ENCODE measurements at places on chromosomes 12 and 14.

GRCh38 chr12:118055865-118056773 is 4.9 kb downstream of the WSB2 start:
- DNase-seq: no peak

- no peak for DNase-seq
These were observed 49.6 kb downstream of the RFLNA start for GRCh38 chr12:124344526-124344925.

DNA sequence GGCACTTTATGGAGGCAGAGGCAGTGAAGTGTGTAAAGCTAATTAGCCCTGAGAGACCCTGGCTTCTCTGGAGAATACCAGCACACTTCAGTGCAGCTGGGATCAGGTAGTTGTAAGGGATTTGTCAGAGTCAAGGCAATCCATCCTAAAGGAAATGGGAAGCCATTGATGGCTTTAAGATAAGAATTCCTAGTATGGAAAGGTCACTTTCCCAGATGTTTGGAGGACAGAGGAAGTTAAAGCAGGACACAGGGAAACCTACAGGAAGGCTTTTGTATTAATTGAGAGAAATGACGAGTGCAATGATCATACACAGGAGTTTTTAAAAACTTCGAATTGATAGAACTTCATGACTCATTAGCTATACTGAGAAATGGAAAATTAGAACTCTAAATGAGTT is 254.4 kb downstream of the SLC16A7 start:
- no peak for DNase-seq

DNA sequence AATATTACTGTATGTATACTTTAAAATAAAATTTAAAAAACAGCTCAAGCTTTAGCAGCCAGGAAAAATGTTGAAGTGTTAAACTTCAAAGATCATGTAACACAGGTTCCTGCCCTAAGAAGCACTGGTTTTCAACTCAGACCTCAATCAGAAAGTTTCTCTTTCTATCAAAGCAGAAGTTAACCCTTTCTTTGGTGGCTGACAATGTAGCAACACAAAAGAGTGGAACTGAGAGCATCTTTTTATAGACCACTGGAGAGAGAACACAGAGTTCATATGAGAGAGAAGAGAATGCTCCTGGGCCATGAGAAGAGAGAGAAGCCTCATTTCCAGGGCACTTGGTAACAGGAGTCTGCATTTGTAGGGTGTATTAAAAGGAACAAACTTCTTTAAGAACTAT is 42.2 kb upstream of the KTN1 start:
- DNase-seq: no peak

DNA sequence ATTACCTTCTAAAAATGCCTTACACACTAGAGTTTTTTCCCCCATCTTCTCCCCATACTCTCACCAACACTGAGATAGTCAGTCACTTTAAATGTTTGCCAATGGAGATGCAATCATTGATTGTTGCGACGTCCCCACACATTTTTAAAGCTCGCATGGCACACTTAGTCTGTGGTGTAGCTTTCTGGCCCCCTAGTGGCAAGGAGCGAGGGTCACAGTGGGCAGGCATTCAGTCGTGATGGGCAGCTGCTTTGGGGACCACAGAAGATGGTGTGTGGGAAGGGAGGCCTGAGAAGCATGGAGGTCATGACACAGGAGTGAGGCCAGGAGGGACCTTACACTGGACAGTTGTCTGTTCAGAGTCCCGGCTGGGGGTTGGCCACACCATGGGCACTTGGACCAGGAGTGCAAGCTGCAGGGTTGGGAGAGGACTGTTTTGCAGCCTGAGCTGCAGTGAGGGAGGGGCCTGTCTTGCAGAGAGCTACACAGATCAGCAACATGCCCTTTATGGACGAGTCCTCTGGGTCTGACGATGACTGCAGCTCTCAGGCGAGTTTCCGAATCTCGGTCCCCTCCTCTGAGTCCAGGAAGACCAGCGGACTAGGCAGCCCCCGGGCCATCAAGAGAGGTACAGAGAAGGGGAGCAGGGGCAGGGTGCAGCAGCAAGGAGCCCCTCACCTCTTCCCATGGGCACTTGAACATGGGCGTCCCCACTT is 28.6 kb downstream of the PIGH start:
- peak; percentile 48 for DNase-seq

DNA sequence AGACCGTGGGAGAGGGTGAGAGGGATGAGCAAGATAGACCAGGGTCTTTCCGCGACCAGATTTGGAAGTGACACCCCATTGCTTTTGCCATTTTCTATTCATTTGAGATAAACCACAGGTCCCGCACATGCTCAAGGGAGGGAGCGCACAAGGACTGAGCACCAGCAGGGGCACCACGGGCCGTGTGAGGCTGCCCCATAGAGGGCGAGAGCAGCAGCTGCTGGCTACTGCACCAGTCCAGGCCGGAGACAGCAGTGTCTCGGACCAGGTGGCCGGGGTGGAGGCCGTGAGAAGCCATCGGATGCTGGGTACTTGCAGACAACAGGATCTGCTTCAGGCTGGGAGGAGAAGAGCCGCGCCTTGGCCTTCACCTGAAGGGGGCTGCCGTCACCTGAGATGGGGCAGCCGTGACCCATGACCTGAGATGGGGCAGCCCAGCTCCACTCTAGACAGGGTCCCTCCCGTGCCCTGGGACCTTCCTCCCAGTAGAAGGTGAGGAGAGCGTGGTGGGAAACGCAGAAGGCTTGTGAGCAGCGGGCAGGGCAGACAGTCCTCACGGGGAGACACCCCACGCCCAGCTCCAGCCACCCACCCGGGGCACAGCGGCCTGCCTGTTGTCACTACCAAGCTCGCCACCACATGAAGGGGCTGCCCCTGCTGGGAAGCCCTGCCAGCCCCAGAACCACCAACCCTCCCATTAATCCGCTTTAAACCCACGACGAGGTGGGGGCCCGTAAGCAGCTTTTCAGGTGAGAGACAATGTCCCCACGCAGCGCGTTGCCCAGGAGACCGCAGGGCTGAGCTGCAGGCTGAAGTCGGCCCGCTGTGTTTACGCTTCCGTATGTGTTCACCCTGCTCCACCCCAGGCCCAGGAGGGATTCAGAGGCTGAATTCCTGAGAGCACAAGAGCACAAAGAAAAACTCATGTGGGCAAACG is 61.7 kb upstream of the FBRSL1 start:
- no peak for DNase-seq

DNA sequence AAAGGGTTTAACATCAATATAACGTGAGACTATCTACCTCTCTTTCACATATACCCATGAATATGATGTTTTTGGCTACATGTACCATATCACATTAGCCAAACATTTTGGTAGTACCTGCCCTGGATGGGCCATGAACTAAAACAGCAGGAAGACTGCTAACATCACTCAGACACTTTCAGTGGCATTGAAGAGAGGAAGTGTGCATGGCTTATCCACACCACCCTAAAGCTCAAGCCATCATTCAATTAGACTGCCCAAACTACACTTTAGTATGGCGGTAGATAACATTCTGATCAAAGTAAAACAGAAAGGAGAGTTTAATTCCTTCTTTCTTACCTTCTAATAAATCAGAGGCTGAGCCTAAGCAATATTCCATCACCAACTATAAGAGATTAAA is 103.0 kb downstream of the PEBP1 start:
- DNase-seq: no peak

DNA sequence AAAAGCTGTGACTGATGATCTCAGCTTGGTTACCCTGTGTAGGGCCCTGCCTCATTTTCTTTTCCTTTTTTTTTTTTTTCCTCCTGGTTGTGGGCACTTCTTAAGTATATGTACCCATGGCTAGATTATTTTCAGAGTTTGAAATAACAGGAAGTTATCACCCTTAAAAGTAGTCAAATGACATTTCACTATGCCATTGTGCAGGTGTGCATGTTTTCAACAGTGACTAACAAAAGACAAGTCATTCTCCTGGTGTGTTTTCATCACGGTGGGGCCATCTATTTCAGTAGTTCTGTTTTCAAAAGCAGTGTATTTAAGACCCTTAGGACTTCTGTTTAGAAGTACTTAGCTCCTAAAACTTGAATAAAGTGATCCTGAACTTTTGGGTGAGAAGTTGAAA is 15.0 kb downstream of the GABARAPL1 start:
- no peak for DNase-seq

- DNase-seq: no peak
These were observed 9.3 kb downstream of the VRTN start for GRCh38 chr14:74357585-74357984.

- no peak for DNase-seq
These were observed 51.4 kb downstream of the NCOR2 start for GRCh38 chr12:124515981-124516380.

DNA sequence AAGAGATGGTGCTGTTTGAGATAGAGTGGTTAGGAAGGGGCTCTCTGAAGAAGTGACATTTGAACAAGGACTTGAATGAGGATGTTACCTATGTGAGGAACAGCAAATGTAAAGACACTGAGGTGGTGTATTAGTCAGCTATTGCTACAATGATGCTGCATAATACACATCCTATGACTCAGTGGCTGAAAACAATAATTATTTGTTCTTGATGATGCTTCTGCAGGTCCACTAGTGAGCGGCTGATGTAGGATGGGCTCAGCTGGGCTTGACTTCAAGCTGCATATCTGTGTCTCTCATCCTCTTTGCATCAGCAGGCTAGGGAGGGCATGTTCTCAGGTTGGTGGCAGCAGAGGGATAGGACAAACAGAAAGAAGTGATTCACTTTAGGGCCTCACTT is 21.4 kb upstream of the CLMN start:
- no peak for DNase-seq

DNA sequence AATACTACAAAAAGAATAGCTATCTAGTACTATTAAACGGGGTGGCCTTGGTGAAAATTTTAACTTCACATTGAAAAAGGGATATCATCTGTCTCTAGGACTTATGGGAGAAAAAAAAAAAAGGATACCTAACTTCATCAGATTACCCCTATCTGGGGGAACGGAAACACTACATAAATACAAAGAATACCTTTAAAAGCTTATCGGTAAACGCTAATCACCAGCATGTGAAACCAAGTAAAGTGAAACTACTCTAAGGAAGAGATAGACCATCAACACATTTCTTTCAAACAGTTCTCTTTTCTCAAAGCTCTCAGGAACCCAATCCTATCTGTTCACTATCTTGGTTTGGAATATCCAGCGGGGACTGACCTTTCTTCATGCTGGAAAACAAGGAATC is 3.5 kb downstream of the KICS2 start:
- DNase-seq: no peak

GRCh38 chr14:88204221-88204620 is 118.8 kb downstream of the KCNK10 start:
- DNase-seq: no peak

DNA sequence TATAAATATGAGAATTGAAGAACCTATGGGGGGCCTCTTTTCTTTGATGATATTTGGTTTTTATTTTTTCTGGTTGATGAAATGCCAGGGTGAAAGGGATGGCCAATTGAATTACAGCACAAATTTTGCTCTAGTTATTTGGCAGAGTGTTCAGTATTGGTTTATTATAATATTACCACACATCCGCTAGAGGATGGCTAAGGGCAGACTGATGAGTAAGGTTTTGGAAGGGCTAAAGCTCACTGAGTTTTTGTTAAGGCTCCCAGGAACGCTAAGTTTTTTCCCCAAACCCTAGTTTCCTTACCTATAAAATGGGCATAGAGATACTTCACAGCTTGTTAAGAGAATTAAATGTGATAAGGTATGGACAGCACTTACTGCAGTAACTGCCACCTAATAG is 34.3 kb upstream of the LRRC10 start:
- no peak for DNase-seq

DNA sequence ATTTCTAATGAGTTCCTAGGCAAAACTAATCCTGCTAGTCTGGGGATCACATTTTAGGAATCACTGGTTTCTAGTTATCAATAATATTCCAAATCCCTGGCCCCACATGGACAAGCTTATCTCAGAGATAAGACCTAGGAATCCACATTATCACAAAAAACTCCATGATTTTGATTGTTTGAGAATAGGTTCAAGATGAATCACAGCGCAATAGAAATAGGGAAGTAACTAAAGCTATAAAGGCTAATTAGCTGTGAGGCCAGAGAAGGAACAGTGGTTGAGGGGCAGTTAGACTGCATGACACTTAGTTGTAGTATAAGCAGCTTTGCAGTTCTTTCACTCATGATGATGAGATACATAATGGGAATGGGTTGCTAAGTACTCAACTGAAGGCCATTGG is 13.1 kb upstream of the ATP5F1B start:
- DNase-seq: no peak

GRCh38 chr14:103087343-103087835 is 3.4 kb downstream of the LBHD2 start:
- DNase-seq: no peak

DNA sequence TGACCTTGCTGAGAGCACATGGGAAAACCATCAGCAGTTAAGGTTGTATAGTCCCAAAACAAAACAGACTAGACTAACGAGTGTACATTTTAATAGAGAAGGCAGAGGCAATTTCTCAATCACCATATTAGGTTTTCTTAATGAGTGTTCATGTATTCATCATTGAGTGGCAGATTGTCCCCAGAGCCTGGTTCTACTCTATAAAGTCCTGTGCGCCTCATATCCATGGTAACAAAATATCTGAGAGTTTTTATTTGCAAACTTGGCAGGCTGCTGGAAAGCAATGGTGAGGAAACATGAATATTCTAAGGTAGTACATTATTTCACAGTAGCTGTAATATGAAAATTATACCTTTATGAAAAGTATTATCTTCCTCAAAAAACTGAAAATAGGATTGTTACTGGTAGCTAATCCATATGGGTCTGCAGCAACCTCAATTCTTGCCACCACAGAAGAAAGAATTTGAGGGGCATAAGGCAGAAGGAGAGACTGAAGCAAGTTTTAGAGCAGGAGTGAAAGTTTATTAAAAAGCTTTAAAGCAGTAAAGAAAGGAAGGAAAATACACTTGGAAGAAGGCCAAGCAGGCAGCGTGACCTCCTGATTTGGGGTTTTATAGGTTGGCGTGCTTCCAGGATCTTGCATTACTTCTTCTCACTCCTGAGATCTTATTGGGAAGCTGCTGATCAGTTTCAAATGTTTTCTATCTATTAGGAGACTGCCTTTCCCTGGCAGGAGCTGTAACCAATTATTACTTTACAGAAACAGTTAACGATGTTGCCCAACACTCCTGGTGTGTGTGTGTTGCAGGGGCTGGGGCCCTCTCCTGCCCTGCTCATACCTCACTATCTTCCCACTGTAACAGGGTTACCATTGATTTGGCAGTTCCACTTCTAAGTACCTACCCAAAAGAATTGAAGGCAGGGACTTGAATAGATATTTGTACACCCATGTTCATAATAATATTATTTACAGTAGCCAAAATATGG is 154.0 kb upstream of the NUDT4 start:
- DNase-seq: no peak

- DNase-seq: no peak
These were observed 111.0 kb downstream of the BEGAIN start for GRCh38 chr14:100476012-100476822.

DNA sequence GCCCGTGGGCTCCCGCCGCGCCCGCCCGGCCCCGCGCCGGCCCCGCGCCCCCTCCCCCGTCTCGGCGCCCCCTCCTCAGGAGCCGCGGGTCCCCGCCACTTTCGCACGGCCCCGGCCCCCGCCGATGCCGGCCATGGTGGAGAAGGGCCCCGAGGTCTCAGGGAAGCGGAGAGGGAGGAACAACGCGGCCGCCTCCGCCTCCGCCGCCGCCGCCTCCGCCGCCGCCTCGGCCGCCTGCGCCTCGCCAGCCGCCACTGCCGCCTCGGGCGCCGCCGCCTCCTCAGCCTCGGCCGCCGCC is 263 bp downstream of the RCOR1 start:
- no peak for DNase-seq

GRCh38 chr12:53616950-53617349 is 9.2 kb downstream of the ATF7 start:
- DNase-seq: no peak

GRCh38 chr12:57377103-57377840 is 53.6 kb downstream of the R3HDM2 start:
- no peak for DNase-seq

GRCh38 chr12:1213618-1214205 is 222.7 kb downstream of the ERC1 start:
- no peak for DNase-seq
